ENCODE measurements at places on chromosomes 1 and 21.
A peak's percentile ranks its signal among the peaks of the same experiment; 100 is the strongest.

DNA sequence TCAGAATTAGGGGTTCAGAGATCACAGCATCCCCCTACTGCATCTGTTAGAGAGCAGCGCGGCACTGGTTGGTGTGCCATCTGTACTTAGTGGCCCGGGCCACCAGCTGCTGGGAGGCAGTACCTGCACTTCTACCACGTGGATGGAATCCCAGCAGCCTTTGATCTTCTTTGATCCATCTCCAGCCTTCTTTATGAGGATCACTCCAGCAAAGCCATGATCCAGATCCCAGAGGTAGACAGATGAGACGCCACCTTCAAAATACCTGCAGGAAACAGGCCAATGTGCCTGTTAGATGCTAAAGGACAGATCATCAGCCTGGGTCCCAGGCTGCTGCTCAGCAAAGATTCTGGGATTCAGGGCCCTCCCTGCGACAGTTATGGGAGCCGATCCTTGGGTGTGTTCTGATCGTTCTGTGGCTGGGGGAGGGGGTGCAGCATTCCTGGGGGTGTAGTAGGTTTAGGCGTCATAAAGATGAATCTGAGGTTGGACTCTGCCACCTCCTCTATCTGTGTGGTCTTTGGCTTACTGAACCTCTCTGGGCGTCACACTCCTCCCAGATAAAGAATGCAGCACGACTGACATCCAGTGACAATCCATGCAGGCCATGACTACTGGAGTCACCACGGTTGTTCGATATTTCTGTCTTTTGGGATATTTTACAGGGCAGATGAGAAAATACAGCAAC, 45.3 kb downstream of the SLC66A1 start:
- peak; percentile 50 for DNase-seq

GRCh38 chr1:91803847-91804545, 82.0 kb downstream of the TGFBR3 start:
- no peak for DNase-seq

DNA sequence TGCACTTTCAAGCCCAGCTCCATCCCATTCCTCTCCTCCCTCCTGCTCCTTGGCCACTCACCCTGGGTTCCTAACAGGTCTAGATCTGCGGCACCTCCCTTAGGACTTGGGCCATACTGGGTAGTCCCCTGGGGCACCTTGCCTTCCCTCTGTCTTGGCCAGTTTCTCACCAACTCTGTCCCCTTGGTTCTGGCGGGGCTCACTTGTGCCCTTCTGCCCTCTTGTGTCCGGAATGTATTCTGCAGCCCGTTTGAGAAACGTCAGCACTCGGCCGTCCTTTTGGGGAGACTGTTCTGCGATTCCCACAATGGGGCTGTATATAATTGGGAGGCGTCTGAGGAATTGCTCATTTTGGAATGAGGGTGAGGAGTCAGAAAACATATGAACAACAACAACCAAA, 162.4 kb downstream of the ZSCAN20 start:
- peak; percentile 86 for DNase-seq

GRCh38 chr1:99005537-99005942, 879 bp upstream of the PLPPR5 start:
- peak; percentile 14 for DNase-seq

DNA sequence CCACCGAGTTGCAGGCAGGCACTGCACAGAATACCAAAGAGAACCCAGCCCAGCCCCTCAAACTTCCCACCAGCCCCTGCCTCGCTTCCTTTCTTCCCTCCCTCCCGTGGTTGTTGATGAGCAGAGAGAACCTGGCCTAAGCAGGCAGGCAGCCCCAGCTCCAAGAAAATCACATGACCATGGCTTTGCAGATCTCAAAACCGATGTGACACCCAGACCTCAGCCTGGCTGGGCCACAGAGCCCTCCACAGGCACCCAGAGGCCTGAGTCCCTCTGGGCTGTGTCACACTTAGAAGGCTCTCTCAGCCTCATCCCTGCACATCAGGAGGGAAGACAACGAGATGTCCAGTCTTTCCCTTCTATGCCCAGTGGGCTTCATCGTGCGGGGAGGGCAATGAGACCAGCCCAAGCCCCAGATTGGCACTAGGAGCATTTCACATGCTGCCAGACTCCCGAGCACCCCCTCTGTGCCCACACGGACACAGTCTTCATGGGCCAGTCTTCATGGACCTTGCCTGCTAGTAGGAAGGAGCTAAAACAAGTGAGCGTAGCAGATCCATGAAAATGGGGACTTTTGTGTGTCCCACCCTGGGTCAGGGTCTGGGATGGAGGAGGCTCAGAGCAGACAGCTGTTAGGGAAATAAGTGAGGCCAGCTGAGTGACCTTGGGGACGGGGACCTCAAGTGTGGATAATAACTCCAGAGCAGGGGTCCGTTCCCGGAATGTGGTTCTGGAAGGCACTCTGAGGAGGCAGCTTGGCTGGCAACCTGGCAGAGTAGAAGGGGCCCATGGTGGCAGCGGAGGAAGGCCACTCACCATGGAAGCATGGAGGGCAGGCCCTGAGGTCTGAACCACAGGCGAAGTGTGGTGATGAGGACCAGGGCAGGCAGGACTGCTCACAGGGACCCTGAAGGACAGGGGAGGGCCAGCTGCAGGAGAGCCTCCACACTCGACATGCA, 204.4 kb upstream of the VAMP3 start:
- DNase-seq: peak; percentile 56

- DNase-seq: peak; percentile 73
Observed at GRCh38 chr1:77542813-77543420, 139.5 kb downstream of the ZZZ3 start.

- DNase-seq: no peak
Observed at GRCh38 chr1:161207173-161207572, 5.0 kb downstream of the NDUFS2 start.

- DNase-seq: no peak
Observed at GRCh38 chr1:227280836-227281235, 37.5 kb downstream of the CDC42BPA start.

DNA sequence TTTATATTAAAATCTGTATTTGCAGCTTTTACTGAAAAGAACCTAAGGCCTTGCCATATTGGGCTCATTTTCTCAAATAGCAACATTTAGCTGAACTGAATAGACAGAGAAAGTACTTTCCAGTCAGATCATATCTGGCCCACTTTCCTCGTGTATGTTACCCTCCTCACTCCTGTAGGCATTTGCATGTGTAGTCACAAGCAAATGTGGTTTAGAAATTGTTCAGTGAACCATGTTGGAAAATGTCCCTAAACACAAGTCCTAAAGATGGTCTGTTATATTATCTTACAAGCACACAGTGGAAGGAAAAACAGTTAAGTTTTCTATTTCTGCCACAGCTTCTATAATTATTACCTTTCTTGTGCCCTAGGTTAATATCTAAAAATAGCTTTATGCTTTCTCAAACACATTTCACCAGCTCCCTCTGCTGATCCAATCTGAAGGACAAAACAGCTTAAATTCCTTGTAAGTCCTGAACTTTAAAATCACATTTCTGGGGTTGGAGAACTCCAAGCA, 606 bp upstream of the FMO4 start:
- no peak for DNase-seq

DNA sequence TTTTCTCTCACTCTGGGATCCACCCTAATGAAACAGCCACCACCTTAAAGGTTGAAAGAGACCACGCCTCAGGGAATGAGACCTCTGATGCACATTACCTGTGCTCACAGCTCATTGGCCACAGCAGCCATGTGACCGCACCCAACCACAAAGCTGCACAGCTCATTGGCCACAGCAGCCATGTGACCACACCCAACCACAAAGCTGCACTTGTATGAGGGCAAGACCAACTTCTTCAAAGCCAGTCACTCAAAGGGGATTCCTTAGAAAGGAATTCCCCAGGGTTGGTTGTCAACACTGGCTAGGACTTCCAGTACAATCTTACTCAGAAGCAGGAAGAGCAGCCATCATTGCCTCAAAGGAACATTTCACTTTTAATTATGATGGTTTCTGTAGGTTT, 43.6 kb upstream of the PDE9A start:
- DNase-seq: no peak

GRCh38 chr1:202501281-202501680, 152.8 kb downstream of the PPP1R12B start:
- peak; percentile 32 for DNase-seq

DNA sequence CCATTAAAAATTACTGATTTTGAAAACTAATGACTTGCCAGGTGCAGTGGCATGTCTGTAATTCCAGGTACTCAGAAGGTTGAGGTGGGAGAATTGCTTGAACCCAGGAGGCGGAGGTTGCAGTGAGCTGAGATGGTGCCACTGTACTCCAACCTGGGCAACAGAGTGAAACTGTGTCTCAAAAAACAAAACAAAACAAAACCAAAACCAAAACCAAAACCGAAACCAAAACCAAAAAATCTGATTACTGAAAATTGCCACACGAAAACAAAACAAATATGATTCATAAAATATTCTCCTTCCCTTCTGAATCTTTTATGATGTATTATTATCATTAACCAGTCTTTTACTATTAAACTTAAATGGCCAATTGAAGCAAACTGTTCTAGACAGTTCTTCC, 74.1 kb downstream of the SERINC2 start:
- DNase-seq: no peak

- DNase-seq: peak; percentile 87
Observed at GRCh38 chr1:186620566-186621350, 59.5 kb downstream of the PTGS2 start.

DNA sequence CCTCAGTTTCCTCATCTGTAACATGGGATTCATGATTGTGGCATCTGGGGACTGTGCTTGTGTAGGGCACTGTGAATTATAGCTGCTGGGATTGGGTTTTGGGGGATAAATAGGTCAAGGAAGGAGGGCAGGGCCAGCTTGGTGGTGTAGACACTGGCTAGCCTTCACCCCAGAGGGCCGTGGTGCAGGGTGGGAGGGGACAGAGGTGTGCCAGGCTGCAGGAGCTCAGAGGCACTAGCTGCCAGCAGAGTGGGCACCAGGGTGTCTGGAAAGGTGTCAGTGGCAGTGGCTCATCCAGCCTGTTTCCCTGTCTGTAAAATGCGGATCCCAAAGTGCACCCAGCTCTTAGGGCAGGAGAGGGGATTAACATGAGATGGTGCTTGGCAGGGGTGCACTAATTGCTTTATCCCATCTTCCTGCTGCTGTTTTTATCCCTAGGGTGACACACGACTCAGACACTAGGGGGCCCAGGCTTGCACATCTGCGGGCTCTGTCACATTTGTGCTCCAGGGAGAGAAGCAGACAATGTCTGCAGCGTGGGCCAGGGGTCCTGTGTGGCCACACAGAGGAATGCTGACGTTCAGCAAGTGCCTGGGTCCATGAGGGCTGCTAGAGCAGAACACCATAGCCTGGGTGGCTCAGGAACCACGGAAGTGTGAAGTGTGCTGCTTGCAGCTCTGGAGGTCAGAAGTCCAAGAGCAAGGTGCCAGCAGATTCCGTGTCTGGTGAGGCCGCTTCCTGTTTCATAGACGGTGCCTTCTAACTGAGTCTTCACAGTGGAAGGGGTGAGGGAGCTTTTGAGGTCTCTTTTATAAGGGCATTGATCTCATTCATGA, 19.3 kb downstream of the OBSCN start:
- peak; percentile 68 for DNase-seq

DNA sequence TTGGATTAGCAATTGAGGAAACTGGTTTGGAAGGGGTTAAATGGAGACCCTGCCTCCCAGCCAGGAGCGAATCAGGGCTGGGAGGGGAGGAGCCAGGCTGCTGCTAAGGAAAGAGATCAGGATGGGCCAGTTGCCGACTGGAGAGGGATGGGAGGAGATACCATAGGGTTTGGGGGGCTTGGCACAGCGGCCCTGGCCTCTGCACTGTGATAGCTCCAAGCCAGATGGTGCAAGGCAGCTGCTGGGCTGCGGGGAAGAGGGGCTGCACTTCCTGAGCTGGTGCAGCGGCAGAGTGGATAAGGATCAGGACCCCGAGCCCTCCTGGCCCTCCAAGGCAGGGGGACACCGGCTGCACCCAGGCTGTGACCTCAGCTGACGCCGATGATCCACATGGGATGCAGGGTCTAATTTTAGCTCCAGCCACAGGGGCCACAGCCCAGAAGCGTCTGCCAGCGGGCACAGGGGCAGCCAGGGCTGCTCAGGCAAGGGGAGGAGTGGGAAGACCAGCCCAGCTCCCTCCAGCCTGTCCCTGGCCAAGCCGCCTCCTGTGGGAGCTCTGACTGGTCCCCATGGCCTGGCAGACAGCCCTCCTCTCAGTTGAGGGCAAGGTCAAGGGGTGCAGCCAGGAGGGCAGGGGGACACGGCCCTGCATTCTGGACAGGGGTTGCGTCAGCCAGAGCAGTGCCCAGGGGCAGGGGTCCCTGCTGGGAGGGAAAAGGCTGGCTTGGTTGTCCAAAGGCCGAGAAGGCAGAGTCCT, at the start of gene EXTL1:
TSS of gene EXTL1 (plus strand) at position 129 of the 757 bp plus-strand sequence. CDS start 872 bp downstream, outside the sequence.
- peak; percentile 94 for DNase-seq

DNA sequence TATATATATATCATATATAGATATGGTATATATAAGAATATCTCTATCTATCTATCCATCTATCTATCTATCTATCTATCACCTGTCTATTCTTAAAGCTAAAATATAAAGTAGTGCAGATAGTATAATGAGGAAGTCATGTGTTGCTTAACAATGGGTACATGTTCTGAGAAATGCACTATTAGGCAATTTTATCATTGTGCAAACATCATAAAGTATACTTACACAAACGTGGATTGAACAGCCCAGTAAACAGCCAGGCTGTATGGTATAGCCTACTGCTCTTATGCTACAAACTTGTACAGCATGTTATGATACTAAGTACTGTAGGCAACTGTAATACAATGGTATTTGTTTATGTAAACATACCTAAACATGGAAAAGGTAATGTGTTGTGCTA, 621.0 kb upstream of the NCAM2 start:
- no peak for DNase-seq

- no peak for DNase-seq
Observed at GRCh38 chr1:25971066-25971810, 26.6 kb downstream of the PAFAH2 start.

- no peak for DNase-seq
Observed at GRCh38 chr1:64712049-64712448, 32.8 kb upstream of the RAVER2 start.

GRCh38 chr1:31380181-31380580, 7.3 kb upstream of the FABP3 start:
- no peak for DNase-seq

GRCh38 chr1:17429183-17429582, 10.3 kb downstream of the RCC2 start:
- no peak for DNase-seq

DNA sequence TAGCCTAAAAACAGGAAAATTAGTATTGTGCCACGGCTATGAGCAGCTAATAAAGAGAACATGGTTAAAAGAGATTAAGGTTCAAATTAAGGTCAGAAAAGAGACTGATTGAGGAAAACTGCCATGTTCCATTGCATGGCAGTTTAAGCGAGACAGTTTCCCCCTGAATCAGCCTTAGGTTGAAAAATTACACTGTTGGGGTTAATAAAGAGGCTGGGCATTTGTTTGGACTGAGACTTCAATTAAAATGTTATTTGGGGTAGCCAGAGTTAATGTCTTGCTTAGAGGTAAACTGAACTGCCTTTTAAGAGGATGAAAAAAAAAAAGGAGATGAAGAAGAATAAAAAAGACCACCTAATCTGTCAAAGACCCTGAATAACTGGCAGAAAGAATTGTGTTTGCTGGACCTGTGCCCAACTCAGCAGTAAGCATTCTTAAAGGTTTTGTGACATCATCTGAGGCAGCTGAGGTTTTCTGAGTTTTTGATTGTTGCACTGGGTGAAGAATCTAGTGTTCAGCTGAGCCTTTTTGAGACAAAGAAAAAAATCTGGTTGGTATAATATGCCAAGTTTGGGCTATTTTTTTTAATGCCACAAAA, 17.7 kb upstream of the PROX1 start:
- DNase-seq: no peak
